ENCODE measurements at places on chromosomes 5 and 9. TPM values are rescaled to one million over a fixed set of nuclear protein-coding genes. Genes with fewer than 3 reads are reported as not detected.

DNA sequence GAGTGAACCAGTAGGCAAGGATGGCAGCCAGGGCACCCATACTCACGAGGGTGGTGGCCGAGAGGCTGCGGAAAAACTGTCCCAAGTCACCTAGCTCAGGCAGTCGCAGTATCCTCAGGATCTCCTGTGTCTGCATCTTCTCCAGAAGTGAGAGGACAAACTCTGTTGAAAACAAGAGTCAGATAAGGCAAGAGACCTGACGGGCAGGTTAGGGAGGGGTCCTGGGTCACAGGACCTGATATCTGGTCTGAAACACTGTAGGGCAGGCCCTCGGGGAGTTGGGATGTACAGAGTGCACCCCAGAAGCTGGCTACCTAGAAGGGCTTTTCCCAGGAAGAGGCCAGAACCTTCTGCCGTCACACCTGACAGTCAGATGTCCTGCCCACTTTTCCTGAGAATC is 17.4 kb downstream of the ACSL6 start:
- no peak for DNase-seq

Gene SLC36A3
- total RNA-seq = not detected

Gene PCDHB4
- 1.7 TPM for total RNA-seq

DNA sequence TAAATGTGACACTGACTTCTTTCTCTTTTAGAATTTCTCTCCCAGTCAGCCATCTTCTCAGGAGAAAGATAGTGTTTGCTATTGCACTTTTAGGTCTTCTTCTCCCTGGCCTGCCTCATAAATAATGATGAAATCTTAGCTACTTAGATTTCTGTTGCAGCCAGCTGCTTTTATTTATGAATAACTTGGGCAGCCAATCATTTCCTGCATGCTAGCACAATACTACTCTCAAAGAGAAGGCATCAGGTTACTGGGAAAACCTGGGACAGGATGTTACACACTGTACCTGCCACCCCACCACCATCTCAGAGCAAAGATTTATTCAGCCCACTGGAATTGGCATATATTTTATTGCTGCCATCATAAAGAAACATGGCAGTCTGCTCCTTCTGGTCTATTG is 266.6 kb downstream of the PRELID2 start:
- DNase-seq = peak; percentile 11

GRCh38 chr5:150440948-150441812 is 8.4 kb downstream of the RPS14 start:
- DNase-seq = peak; percentile 32

- no peak for DNase-seq
Measured at GRCh38 chr5:152332716-152333460, 72.2 kb downstream of the NMUR2 start.

DNA sequence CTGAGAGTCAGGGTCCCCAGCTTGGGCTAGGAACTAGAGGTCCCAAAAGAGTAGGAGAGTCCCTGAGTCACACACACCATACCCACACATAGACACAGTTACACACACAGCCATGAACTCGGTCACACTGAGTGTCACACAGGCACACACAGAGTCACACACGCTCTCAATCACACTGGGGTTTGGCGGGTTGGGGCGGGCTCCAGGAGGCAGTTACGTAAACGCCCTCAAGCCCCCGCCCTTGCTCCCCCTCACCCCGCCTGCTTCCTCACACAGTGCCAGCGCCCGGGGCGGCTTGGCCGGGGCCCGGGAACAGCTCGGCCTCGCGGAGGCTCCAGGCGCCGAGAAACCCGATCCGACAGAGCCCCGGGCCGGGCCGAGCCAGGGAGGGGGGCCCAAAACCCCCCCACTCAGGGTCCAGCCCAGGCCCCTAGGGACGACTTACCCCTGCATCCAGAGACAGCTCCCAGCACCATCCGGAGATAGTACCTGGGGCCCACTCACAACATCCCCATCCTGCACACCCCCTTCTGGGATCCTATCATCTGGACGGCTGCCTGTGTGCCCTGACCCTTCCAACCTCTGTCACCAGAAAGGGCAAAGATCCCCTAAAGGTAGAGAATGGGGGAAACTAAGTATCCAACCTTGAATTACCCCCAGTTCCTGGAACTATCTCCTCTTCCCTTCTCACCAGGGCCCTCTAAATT is 3.5 kb upstream of the CNTFR start:
- no peak for DNase-seq

Gene C9
- total RNA-seq = not detected

DNA sequence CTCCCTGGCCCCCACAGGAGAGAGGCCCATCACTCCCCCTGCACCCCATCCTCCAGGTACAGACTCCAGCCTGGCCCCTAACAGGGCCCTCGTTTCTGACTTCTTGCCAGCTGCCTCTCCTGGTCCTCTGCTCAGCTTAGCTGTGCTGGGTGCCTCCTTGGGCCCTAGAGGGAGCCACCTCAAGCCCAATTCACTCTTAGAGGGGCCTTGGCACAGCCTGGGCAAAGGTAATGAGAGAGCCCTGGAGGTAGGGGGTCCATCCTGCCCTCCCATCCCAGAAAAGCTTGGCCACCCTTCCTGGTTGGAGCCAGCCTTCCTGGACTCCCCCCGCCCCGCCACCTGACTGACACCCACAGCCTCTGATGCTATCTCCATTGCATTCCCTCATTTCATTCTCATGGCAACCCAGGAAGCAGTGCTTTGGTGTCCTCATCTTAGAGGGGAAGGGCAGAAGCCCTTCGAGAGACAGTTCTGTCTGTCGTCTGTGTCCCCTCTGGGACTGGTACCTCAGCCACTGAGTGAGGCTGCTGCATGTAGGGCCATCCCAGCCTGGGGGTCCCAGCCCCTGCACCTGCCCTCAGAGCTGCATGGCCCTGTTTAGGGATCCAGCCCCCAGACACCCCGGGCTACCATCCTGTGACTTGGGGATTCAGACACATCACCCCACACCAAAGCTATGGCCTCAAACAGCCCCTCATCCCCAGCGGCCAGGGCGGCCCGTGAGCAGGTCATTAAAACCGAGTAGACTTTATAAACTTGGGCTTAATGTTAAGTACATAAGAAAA is 95.5 kb downstream of the BARX1 start:
- DNase-seq = no peak

DNA sequence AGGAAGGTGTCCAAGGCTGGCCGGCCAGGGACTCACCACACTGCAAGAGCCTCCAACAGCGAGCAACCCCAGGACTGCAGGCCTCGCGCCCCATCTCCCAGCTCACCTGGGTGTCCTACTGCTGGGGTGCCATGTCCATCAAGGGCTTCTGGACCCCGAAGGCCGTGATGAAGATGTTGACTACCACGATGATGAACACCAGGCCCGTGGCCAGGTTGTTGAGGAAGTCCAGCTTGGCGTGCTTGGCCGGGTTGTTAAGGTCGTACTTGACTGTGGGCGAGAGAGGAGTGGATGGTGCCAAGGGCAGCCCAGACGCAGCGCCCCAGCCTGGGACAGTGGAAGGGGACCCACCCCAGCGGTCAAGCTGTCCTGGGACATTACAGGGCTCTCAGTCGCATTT is 9.3 kb downstream of the NINJ1 start:
- no peak for DNase-seq

Gene SLIT3
- total RNA-seq = 0.12 TPM

GRCh38 chr5:72378639-72379289 is 58.6 kb downstream of the PTCD2 start:
- DNase-seq = peak; percentile 82

Gene PCDHA9
- total RNA-seq = 0.07 TPM

DNA sequence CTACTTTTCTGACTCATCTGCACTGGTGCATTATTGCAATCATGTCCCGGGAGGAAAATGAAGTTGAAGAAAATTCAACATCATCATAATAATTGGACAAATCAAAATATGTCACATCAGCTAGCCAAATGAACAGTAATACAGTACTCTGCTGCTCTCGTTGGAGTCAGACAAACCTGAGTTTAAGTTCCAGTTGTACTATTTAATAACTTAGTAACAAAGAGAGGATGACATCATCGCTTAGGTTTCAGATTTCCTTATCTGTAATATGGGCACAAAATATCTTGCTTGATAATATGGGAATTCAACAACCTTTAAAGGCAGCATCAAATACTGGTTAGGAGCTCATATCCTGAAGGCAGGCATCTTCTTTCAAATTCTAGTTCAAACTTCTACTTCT is 1248.9 kb upstream of the ACO1 start:
- DNase-seq = no peak

Gene NAIP
- 2.1 TPM for total RNA-seq

DNA sequence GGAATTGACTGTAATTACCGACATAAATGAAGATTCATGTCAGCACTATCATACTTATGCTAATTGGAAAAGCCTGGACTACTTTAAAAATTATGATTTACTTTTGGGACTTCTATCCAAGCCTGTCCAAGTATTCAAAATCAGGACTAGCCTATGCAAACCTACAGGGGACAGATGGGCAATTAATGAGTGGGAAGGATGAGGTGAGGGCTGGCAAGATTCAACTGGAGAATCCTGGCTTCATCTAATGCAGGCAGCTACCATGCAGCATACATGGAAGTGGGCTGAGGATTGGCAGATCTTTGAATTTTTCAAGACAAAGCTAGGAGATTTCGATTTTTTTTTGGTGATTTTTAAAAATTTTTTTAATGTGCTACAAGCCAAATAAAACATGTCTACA is 532.6 kb downstream of the CSNK1G3 start:
- no peak for DNase-seq

GRCh38 chr9:135772056-135772646 is 70.2 kb downstream of the KCNT1 start:
- DNase-seq = no peak

DNA sequence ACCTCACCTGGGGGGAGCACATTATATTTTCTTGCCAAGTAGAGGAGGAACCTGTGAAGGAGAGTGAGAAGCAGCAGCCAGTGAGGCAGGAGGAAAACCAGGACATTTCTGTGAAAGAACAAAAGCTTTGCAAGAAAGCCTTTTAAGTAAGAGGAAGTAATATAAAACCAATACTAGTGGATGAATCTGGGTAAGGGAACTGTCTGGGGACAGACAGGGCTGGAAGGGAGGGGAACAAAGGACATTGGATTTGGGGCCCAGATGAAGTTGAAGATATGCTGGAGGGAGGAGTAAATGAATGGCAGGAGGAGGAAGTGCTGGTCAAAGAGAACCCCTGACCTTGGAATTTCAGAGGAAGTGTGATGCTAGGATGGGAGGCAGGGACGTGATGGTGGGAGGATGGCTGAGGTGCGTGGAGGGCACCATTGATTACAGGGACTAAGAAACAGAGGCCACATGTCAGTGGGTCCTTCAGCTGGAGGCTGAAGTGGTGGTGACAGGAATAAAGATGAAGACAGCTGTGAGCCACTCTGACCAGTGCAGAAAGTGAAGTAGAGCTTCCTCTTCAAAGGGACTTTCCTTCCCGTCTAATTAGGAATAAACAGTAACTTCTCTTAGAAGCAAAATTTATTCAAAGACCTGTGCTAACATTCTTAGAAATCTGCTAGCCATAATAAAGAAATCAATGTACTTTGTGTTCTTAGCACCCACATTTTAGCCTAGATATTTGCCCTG is 43.5 kb upstream of the FABP6 start:
- no peak for DNase-seq

- DNase-seq = no peak
Measured at GRCh38 chr9:97556036-97556720, 54.7 kb downstream of the TMOD1 start.

GRCh38 chr5:111242606-111243005 is 18.4 kb downstream of the CAMK4 start:
- no peak for DNase-seq

GRCh38 chr5:74665816-74666215 is 19.2 kb upstream of the HEXB start:
- no peak for DNase-seq

DNA sequence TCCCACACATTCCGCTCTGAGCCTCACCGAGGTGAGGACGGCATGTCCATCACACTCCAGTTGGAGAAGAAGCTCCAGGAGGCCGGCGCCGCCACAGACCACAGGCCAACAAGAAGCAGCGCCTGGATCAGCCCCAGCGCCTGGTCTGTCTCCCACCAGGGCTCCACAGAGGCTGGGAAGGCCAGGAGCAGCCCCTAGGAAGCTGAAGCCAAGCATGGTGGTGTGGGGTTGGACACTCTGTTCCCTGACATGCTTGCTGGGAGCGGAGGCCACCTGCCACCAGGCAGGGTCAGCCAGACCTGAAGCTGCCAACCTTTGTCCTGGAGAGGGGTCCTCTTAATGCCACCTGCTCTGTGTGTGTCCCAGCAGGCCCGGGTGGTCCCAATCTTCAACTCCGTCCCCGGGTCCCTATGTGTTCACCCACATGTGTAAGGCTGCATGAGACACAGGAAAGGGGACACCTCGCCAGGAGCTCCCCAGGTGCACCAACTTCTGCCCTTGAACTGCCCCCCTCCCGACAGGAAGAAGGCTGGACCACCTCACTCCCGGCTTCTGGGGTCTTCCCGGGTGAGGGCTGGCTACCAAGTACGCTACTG is 140.1 kb upstream of the PPP1R26 start:
- no peak for DNase-seq

Gene PCDHA1
- 0.02 TPM for total RNA-seq

DNA sequence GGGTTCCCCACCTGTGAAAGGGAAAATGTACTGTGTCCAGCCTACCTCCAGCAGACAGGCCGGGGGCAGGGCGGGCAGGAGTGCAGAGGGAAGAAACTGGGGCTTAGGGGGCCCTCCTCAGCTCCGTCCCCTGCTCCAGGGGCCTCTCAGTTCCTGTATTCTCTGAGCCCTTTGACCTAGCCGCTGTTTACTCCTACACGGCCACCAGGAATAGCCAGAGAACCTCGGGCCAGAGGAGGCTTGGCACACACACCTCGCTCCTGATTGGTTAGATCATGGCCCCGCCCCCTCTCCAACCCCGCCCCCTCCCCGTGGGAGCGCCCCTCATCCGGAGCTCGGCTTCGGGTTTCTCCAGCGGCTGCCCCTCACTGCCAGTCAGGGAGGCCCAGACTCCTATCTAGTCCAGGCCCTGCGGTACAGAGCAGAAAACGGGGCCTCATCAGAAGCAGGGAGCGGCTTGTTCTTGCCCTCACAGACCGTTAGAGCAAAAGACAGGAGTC is 2.2 kb downstream of the ST6GALNAC6 start:
- no peak for DNase-seq

GRCh38 chr5:95863383-95863757 is 40.8 kb upstream of the GLRX start:
- DNase-seq = no peak

- no peak for DNase-seq
Measured at GRCh38 chr5:73139485-73139884, 19.1 kb downstream of the TMEM171 start.

DNA sequence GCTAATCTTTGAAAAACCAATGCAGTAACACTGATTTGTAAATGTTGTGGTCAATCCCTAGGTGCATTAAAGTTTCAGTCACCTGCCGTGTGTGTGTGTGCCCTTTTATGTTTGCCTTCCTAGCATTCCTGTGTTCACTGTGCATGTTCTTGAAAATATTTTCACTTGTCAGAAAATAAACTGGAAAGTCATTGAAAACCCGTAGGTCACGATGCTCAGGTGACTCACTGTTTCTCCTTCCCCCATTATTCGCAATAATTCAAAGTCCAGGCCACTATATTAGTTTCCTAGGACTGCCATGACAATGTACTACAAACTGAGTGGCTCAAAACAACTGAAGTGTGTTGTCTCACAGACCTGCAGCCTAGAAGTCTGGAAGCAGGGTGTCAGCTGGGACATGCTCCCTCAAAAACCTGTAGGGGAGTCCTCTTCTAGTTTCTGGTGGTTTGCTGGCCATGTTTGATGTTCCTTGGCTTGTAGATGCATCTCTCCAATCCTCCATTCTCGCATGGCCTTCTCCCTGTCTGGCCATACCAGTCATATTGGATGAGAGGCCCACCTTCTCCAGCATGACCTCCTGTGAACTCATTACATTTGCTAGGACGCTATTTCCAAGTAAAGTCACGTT is 29.3 kb downstream of the MARVELD2 start:
- DNase-seq = no peak

Gene RRAGA
- 35.5 TPM for total RNA-seq
